ENCODE measurements at places on chromosomes 11 and 22.

DNA sequence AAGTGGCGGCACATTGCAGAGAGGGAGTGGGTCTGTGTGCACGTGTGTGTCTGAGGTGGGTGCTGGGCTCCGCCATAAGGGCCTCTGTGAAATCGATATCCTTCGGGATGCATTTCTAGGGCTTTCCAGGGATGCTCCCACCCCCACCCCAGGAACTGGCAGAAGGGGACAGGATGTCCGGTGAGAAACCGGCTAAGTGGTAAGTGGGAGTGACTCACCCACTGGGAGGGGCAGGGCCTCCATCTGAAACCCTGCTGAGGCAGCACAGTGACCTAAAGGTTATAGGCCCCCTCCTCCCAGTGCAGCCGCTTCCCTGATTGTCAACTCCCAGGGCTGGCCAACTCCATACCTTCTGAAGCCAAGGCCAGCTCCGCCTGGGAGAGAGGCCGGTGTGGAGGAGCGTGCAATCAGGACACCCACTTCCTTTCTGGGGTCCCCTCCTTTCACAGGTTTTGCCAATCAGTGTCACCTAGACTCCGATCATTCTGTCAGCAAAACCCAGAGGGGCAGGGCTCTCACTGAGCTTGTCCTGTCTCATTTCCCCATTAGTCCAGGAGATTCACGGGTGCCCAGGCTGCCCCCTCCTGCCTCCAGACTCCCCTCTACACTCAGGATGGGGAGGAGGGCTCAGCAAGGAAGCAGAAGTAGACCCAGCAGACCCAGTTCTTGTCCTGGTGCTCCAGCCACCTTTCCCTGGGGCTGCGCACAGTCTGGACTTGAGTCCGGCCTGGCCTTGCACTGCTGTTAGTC, 44.5 kb downstream of the NECTIN1 start:
- DNase-seq, result no peak

DNA sequence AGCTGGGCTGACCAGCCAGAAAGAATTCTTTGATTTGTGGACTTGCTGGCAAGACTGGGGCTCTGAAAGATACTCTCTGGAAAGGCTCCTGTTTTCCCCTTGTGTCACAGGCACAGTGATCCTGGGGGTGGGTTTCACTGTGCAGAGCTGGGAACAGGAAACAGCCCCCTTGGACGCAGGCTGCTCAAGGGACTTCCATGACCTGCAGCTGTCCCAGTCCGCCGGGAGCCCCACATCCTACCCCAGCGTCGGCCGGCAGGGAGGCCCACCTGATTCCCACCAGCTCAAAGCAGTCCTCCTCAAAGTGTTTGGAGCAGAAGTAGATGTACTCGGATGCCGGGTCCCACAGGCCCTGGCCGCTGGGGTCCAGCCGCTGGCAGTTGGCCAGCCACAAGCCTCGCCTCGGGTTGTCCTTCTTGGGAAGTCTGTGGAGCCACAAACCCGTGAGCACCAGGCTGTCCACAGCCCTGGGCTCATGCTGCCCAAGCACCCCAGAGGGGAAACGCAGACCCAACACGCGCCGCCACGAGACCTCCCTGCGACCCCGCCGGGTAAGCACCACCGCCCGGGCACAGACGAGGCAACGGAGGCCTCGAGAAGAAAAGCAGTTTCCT, 824 bp downstream of the THAP7 start:
- no peak for DNase-seq

DNA sequence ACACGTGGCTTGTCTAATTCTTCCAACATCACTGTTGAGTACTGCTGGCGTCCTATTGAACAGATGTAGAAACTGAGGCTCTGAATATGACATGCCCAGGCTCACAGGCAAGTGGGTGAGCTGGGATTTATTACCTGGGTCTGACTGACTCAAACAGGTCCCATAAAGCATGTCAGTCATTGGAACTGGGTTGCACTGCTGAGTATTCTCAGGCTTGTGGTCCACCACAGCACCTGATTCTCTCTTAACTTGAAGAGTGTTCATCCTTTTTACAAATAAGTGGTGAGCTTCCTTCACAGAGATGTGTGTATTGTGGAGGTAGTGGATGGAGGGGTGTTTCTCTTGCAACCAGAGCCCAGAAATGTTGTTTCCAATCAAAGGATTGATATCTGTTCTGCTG, 44.5 kb downstream of the SC5D start:
- DNase-seq, result no peak

DNA sequence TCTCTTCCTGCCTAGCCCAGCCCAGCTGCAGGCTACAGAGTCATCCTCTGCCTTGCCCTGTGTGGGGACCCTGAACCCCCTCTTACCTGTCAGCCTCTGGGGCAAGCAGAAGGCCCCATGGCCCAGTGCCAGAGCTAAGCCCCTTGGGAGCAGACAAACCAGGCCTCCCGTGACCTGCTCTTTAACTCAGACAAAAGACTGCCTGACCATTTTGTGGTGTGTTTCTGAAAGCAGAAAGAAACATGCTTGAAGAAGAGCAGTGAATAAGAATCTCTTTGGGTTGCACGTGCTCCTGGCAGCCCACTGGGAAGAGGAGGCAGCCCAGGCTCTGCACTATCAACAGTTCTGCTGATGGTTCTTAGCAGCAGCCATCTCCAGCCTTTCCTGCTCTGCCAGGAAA, 118.6 kb downstream of the GRIK4 start:
- no peak for DNase-seq

DNA sequence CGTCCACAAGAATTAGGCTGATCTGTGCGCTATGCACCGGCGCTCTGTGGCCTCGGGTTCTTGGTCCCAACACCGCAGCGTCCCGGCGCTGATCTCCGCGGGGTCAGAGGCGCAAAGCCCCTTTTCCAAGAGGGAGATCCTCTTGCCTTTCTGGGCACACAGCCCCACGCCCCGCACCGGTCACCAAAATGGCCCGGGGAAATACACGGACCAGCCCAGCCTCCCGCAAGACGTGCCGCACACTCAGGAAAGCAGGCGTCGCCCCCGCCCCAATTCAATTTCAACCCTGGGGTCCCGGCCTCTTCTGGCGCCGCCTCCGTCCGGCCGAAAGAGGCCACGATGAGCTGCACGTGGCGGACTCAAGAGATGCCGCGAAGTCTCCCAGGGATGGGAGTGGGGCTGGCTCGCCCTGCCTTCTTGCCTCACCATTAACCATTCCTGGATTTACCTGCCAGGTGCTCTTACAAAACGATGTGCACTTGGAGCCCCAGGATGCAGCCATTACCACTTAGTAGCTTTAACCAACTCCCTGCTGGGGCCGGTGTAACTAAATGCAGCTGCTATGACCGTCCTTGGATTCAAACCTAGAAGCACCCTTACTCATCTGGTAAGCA, 10.5 kb downstream of the PIWIL3 start:
- no peak for DNase-seq
